ENCODE measurements at places on chromosomes 5 and 9.

GRCh38 chr9:31030741-31031202, 1353.7 kb upstream of the ACO1 start:
- DNase-seq = peak; percentile 60

- DNase-seq = no peak
These were observed 132.9 kb downstream of the NFIB start for GRCh38 chr9:14180960-14181537.

DNA sequence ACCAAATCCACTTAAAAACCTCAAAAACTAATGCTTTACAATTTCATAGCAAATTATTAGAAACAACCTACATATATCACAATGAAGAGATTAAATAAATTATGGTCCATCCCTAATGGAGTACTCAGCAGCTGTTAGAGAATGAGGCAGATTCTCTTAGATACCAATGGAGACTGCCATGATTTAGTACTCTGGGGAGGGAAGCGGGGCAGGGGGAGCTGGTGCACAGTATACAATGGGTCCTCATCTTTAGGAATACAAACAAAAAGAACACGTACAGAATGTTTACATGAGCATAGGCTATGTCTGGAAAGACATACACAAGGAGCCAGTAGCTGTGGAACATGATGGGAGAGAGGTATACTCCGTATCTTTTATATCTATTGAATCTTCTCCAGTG, 2.0 kb downstream of the LIFR start:
- no peak for DNase-seq

- no peak for DNase-seq
These were observed 58.8 kb upstream of the RAI14 start for GRCh38 chr5:34597034-34598027.

DNA sequence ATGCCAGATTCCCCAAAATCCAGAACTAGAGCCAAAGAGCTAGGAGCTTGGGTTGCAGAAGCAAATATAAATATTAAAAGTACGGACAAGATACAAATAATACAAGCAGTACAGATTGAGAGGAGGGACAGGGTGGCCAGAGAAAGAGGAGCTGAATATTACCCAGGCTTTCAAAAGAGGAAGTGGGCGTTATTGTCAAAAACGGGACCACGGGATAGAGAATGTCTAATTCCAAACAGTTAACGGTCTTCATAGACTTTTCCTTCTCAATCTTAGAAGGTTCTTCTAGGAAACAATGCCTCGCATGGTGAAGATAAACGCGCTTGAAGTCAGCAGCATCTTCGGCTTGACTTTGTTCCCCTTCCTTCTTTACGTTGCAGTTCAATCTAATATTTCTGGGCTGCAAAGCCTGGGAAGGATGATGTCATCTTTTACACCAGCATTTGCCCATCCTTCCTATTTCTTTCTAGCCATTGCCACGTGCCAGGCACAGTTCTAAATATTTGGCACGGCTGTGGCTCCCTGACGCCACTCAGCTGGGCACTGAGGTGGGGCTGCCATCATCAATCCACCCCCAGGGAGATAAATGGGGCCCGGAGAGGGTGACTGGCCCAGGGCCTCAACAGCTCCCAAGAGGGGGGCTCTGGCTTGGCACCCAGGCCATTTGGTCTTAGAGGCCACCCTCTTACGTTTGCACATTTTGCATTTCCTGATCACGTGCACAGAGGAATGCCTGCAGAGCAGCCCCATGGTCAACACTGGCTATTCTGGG, 16.3 kb upstream of the OLFM1 start:
- no peak for DNase-seq

- DNase-seq = no peak
These were observed 49.6 kb downstream of the NDST1 start for GRCh38 chr5:150557509-150557872.

DNA sequence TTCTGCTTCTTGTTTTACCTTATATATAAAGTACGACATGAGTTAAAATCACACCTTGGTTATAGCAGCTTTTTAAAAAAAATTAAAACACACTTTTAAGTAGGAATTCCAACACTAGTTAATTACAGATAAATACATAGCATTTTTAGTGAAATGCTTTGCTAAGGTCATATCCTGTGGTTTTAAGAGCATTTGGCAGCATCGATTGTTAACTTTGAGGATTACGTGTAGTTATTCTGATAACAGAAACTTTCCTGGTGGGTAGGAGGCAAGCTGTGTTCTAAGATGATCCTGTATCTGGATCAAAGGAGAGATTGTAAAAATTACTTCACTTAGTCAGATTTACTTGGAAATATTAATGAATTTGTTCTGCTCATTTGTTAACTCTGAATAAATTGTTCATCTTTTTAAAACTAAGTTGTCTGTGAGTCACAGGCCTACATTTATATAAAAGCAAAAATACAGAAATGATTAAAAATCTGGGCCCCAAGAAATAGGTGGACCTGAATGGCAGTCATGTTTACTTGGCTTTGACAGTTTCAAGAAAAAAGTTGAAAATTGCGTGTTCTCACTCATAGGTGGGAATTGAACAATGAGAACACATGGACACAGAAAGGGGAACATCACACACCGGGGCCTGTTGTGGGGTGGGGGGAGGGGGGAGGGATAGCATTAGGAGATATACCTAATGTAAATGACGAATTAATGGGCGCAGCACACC, 58.3 kb downstream of the TRIO start:
- peak; percentile 82 for DNase-seq

DNA sequence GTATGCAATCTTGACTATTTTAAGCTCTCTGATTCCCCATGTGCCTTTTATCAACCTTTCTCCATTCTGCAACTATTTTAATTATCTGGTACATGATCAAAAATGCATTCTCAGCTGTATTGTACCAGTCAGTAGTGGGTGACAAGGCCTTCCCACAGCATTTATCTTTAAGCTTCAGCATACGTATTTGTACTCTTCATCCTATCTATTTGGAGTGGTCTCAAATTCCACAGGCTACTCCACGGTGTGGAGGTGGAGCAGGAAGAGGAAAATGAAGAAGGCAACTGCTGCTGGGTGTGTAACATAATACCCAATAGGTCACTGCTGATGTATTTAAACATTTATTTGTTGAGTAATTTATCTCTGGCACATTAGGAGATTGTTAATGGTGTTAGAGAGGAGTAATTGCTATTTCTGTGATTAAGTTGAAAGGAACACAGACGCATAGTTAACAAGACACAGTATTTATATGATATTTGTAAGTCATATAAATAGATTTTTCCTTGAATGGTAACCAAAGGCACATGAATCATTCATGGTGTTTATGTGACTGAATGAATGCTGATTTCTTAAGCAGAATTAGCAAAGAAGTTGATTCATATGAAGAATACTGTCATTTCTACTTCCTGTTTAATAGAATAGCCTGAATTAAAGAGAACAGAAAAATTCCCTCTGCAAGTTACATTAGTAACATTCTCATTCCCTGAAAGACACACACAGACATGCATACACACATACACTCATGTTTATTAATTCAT, 153.8 kb upstream of the NR3C1 start:
- no peak for DNase-seq

GRCh38 chr5:111261610-111262009, 37.4 kb downstream of the CAMK4 start:
- no peak for DNase-seq

DNA sequence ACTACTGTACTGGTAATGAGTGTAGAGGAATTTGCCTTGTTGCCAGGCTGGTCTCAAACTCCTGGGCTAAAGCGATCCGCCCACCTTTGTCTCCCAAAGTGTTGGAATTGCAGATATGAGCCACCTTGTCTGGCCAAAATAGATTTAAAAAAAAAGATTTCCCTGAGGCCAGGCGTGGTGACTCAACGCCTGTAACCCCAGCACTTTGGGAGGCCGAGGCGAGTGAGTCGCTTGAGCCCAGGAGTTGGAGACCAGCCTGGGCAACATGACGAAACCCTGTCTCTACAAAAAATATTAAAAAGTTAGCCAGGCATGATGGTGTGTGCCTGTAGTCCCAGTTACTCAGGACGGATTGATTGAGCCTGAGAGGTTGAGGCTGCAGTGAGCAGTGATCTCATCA, 62.5 kb downstream of the IPO11 start:
- peak; percentile 63 for DNase-seq

DNA sequence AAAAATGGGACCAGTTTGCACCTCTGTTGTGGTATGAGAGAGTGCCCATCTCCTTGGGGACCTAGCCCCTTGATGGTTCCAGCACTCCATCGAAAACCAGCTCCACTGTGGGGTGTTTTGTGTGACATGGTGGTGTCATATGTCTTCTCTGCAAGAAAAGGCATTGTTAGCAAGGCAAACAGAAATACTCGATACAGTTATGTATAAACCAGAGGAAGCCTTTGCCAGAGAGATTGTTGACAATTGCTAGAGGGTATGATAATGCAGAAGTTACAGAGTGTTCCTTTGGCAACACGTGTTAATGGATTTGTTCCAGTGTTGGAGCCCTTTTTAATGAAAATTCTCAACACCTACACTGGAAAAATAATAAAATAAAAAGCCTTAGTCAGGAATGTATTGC, 270.4 kb upstream of the DMRT1 start:
- DNase-seq = no peak

GRCh38 chr5:157359356-157360055, 93.6 kb downstream of the CYFIP2 start:
- no peak for DNase-seq

GRCh38 chr5:657570-657969, 35.6 kb downstream of the TPPP start:
- peak; percentile 93 for DNase-seq

GRCh38 chr5:78265163-78265562, 29.3 kb downstream of the AP3B1 start:
- DNase-seq = no peak

DNA sequence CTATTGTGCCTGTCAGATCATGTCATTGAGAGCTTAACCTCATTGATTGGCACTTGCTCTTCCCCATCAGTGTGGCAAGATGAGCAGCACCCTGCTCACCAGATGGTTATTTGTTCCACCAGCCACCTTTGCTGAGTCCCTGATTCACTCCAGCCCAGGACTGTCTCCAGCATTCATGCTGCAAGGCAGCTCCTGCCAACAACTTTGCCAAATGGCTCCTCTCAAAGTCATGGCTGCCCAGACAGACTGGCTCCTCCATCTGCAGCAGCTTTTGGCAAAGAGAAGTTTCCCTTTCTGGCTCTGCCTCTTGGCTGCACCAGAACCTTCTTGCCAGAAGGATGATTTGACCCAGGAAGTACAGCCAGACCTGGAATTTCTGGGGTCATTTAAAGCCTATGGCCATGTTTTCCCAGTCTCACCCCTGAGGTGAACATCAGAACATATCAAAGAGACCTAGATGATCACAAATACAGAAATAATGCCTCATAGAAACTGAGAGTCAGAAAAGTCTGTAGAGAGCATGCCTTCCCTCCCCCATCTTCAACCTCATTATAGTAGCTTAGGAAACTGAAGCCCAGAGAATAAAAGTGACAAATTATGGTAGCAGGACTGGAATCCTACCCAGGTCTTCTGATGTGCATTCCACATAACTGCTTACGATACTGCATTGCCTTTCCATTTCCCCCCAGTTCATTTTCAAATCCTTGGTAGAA, 10.4 kb downstream of the PPP2R2B start:
- DNase-seq = no peak

DNA sequence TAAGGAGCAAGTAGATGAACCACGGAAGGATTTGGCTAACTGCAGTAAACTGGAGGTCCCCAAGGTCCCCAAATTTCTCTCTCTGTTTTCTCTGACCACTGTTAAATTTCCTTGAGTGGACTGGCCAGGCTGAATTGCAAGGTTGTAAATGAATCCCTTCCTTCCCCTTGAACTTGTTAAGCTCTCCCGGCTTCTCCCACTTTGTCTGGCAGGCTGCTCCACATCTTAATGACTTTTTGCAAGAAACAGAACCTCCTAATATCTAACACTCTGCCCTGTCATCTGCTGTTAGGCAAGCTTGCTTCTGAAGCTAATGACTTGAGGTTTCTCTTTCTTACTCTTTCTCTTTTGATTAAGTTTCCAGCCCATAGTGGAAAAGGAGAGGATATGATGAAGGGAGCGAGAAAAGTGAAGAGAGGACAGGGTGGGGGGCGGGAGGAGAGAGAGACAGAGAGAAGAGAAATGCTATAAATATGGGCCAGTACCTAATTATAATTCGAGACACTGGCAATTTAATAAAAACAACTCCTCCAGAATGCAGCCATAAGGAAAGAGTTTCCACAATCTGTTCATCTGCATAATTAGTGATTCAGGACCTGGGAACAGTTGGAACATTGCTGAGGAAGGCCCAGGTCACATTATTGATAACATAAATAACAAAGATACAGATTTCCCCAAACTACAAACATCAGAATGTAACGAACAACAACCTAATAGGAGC, 437.3 kb upstream of the MPDZ start:
- no peak for DNase-seq

DNA sequence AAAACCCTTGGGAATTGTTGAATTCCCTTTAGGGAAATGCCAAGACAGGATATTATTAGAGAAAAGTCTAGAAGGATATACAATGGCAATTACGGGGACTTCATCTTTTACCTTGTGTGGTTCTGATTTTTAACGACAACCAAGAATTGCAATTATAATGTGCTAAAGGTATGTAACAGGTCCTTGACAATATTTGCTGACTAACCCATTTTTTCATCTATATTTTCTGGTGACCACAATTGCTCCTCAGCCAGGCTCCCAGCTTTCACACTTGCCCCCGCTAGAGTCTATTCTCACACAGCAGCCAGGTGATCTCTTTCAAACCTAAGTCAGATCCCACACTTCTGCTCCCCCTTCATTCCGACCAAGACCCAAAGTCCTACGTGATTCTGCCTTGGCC, 34.3 kb downstream of the BARHL1 start:
- no peak for DNase-seq

DNA sequence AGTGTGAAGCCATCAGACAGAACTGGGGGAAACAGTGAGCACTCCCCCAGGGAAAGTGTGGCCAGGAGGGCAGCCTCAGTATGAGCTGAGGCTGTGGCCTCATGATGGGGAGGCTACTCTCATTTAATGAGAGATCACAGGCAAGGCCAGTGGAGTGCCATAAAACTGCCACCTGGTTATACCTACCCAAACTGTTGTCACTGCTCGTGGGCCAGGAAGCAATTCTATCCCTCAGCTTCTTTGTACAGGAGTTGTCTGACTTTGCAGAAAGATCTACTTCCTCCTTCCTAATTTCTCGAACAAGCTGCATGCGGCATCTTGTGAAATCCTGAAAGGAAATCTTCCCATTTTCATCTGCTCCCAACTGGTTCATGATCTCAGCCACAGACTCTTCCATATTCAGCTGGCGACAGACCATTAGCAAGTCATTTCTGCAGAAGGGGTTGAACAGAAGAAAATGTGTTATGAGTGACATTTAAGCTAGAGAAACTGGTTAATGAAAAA, 50.0 kb downstream of the TSSK1B start:
- no peak for DNase-seq

DNA sequence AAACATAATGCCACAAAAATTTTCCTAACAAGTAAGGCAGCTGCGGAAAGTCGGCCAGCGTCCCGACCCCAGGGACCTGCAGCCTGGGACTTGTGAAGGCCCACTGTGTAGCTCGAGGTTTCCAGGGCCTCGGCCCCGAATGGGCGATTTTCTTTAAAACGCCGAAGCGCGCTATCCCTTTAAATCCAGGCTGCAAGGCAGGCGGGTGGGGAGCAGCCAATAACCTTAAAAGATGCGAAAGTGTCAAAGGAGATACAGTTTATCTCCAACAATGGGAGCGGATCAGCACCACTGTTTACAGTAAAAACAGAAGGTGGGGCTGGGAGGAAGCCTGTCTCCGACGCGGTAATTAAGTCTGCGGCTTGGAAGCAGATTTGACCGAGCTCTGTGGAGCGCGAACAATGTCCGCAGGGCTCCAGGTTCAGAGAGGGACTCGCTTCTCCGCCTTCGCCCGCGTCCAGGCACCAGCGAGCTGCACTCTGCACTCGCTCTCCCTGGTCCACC, 1.7 kb upstream of the ZSWIM6 start:
- DNase-seq = peak; percentile 79
